ENCODE measurements at places on chromosomes 11 and 22.

DNA sequence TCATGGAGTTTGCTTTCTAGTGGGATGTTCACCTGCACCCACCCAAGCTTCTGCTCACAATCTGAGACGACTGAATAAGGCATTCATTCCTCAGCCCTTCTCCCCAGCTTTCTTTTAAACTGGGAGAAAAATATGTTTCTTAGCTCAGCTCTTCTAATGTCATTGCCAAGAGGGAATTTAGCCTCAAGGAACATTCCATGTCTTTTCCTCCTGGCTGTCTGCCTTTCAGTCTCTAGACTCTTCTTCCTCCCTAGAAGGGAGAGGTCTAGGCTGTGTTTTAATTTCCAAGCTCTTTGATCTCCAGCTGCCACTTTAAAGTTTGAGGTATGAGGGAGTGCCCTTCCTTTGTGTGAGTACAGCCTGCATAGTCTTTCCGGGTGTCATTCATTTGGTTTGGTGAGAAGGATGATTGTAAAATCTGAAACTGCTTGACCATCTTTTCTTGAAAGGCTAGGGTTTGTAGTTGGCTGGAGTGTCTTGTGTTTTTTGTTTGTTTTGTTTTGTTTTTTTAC, 11.7 kb upstream of the HTATIP2 start:
- no peak for DNase-seq

GRCh38 chr22:23467721-23468294, 112.3 kb downstream of the IGLL1 start:
- no peak for DNase-seq

GRCh38 chr11:28110821-28111200, 2.6 kb downstream of the METTL15 start:
- no peak for DNase-seq

GRCh38 chr11:7413961-7414915, 71.1 kb upstream of the OLFML1 start:
- no peak for DNase-seq

GRCh38 chr22:17272511-17272991, 53.3 kb upstream of the ADA2 start:
- DNase-seq: no peak

DNA sequence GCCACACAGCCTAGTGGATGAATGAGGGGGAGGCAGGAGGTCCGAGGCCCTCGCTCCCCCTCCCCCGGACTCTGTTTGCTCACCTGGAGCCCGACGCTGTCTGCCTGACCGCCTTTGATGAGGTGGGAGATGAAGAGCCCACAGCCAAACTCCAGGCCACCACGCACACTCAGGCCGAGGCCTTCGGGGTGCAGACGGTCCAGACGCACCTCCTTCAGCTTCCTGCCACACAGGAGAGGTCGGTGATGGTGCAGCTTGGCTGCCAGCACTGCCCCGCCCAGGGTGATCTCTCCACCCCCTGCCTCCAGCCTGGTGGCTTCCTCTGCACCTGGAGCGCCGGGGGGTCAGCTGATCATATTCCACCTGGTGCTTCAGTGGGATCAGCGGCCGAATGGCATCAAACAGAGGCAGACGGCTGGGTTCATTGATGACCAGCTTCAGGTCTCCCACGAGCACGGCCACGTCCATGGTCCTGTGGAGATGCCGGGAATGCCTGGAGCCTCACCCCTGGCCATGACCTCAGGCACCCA, 13.1 kb downstream of the USH1C start:
- no peak for DNase-seq

- no peak for DNase-seq
Measured at GRCh38 chr11:73759610-73760134, 1.2 kb downstream of the RAB6A start.

DNA sequence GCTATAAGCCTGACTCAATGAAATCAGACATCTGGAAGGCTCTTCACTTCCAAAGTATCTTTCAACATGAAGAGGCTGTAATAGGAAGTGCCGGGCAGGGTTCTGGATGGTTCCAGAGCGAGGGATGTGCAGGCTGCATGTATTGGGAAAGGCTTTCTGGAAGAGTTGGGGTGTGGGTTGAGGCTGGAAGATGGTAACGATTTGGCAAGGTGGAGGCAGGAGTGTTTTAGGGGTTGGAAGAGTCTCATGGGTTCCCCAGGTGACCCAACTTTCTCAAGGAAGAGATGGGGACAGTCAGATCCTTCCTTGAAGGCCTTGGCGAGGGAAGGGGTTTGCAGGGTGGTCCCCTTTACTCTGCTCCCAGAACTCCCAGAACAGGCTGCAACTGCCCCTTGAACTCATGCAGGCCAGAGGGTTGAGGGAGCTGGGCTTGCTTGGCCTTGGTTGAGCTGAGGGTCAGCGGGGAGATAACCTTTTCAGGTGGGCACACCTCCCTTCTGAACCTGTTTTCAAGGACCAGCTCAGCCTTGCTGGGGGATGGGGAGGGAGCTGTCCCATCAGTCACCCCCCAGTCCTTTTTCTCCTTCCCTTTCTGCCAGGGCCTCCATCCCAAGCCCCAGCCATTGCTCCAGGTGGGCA, 9.4 kb upstream of the POU2F3 start:
- no peak for DNase-seq

DNA sequence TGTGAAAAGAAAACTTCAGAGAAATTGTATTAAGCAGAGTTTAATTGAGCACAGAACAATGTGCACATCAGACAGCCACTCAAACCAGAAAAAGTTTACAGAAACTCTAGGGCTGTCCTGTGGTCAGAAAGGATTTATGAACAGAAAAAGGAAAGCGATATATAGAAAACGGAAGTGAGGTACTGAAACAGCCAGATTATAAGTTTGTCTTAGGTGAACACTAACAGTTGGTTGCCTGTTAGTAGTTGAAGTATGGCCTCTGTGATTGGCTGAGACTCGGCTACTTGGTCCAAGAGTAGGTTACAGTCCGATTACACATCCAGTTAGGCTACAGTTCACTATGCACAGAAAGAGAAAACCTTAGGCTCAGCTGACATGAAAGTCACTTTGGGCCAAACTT, 1232.5 kb upstream of the RAG2 start:
- no peak for DNase-seq

DNA sequence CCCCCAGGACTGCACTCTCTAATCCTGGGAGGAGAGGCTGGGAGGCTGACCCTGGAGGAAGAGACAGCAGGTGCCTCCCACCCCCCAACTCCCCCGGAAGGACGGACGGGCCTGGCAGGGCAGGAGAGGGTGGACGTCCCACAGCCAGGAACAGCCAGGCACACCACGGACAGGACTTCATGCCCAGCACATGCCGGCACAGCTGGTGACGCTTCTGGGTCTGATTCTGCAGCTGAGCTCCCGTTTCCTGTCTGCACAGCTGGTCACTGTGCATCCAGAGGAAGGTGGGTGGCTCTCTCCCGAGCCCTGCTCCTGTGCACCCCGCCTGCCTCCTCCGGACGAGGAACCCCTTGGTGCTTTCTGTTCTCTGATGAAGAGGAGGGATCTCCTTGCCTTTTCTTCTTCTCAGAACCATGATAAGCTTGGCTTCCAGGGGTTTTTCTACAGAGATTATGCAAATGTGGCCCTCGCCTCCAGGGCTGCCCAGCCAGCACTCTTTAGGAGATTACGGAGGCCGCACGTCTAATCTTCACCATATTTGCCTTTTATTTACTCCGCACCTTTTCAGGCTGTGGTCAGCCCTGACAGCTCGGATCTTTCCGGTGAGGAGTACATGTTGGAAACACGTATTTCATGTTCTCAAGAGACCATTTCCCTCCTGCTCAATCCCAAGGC, 1295.8 kb downstream of the BRD1 start:
- no peak for DNase-seq

- no peak for DNase-seq
Measured at GRCh38 chr11:65919573-65920371, 546 bp downstream of the DRAP1 start.

DNA sequence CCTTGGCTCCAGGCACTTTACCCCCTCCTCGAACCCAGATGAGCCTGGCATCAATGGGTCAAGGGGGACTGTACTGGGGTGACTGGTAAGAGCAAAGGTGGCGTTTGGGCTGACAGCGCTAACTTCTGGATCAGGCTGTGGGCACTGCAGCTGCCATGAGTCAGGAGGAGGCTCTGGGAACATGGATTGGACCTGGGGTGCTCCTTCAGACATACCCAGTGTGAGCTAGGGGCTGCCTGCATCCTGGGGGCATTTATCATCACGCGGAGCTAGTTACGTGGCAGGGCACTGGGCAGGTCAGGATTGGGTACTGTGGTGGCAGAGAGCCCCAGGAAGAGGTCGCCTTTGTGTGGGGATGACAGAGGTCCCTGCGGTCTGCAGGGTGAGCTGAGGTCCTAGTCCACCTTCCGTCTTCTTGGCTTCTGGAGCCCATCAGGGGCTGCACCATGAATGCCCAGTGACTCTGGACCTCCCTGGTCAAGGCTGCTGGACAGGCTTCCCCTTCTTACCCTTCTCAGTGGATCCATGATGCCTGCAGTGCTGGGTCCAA, 13.1 kb downstream of the GRIK4 start:
- DNase-seq: no peak

GRCh38 chr11:28673691-28674432, 565.7 kb downstream of the METTL15 start:
- no peak for DNase-seq

- DNase-seq: no peak
Measured at GRCh38 chr11:90846628-90847027, 623.8 kb upstream of the CHORDC1 start.

GRCh38 chr11:2771758-2772466, 72.1 kb upstream of the KCNQ1OT1 start:
- no peak for DNase-seq

DNA sequence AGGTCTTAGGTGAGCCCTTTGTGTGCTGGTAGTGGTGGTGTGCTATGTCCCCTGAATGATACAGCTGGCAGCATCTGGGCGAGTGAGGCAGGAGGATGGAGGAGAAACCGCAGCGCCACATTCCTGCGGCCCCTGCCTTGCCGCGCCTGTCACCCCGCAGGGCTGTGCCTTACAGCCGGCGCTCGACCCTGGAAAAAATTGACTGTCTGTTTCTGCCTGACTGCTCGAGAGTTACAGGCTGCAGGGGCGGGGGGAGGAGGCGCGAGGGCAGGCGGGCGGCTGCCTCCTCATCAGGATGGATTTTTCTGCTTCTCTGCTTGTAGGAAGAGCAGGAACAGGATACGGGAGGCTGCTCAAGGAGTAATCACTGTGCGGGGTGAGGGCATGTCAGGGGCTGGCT, 443.4 kb downstream of the MIAT start:
- DNase-seq: no peak

DNA sequence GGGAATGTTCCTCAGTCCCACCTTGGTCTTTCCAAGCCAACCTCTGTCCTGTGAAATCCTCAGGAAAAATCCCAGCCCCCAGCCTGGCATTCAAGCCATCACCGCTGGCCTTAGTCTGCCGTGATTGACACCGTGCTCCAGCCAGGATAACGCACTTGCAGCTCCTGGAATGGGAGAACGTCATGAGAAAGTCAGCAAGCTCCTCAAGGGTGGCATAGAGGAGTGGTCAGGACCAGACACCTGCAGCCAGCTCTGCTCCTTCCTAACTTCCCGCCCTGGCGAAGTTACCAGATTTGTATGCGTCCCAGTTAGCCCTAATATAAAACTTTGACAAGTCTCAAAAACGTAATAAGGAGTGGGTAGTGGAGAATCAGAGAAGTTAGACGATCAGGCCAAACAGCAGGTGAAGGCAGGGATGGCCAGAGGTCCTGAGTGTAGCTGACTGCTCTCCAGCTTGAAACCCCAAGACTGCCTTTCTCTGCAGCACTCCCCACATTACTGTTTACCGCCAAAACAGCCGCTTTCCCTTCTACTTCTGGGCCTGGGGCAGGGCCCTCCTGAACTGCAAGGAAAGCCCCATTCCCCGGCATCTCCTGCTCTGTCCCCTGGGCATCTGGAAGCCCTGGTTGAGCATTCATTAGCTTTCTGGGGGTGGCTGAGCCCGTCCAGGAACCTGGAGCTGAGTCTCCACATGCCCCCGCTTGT, 1.3 kb upstream of the DKK3 start:
- no peak for DNase-seq

- DNase-seq: no peak
Measured at GRCh38 chr11:33598426-33599069, 102.1 kb downstream of the C11orf91 start.

DNA sequence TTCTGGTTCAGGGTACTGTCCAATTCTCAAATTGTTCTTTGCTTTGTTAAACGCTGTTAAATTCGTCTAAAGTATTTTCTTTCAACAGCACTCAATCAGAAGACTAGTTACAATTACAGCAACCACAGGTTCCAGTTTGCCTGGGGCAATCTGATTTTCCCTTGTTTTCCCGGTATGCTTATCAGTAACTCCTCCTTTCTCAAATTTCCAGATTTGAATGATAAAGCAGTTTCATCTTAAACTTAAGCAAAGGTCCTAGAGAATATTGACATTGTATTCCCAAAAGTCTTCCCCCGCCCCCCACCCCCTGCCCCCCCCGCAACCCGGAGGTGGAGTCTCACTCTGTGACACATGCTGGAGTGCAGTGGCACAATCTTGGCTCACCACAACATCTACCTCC, 10.5 kb upstream of the USP28 start:
- no peak for DNase-seq

DNA sequence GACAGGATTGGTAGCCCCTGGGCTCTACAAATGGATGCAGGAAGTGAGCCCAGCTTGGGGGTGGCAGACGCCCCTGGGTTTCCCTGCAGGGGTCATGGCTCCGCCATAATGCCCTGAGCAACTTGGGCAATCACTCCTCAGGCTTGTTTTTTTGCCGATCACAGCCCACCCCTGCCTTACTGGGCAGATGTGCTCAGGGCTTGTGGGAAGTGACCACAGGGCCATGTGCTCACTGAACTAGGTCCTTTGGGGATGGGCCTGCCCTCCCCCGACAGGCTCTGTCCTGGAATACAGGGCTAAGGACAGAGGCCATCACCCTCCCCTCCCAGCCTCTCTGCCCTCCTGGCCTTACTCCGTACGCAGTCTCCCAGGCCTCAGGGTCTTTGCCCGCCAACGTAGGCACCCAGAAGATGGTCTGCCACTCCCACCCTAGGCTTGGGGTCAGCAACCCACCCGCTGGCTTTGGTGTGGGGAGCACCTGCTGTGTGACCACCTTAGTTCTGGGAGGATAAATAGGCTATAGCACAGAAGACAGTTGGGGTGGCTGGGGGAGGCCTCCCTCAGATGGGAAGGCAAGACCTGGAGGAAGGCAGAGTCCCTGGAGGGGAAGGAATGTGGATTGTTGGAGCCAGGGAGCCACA, 3.8 kb downstream of the RPLP2 start:
- DNase-seq: no peak

GRCh38 chr11:61917334-61918109, at the start of gene RAB3IL1:
TSS of gene RAB3IL1 (minus strand) at chr11:61917566. CDS start at chr11:61917367, 199 bp downstream.
- DNase-seq: no peak

DNA sequence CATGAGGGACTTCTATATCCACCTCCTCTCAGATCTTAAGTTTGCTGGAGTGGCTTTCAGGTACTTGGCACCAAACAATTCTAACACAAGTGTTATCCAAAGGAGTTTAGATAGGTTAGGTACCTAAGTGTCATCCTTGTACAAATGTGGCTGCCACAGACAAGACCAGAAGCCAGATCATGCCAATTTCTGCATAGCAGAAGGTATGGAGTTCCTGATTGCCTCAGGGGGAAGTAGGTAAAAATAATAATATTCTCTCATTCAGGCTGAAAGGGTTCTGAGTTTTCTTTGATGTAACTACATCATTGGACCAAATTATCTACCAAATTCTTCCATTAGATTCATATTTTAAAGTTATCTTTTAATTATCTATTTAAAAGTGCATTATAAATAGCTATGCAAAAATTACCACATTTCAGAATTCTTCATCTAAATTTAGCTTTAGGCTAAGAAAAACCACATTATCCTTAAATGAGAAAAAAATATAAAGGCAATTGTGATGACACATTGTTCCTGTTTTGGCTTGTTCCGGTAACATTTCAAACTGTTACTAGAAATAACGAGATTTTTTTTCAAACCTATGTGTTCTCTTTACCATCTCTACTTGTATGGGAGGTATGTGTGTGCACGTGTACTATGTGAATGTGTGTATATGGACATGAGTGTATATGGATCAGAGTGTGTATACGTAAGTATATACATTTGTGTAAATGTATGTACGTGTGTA, 66.2 kb upstream of the POU2AF2 start:
- DNase-seq: no peak

Measured in stimulated activated CD8-positive, alpha-beta memory T cell treated with anti-CD3 and anti-CD28 coated beads, Interleukin-12 subunit alpha, Interleukin-12 subunit beta, amount 100 ng/mL, for 1 hour (primary cell).